GM20000 (cell line): ENCODE measurements at places on chromosomes 11 and 22.
A peak's percentile ranks its signal among the peaks of the same experiment; 100 is the strongest.

DNA sequence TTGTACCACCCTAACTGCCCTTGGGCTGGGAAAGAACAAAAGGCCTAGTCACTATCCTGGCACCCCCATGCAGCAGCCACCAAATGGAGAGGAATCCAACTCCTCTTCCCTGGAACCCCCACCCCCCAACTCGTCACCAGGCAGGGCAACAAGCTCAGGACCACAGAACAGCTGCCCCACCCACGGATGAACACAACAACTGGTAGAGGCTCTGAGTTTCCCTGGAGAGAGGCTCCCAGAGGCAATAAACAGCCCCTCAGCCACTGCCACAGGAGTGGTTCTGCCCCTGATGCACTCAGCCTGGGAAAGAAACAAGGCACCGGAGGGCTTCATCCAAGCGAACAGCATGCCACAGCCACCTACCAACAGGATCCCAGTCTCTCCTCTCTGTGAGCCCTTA, 778.4 kb upstream of the FAT3 start:
- no peak for DNase-seq

GRCh38 chr11:27255447-27255828, 107.6 kb downstream of the CCDC34 start:
- DNase-seq = no peak

DNA sequence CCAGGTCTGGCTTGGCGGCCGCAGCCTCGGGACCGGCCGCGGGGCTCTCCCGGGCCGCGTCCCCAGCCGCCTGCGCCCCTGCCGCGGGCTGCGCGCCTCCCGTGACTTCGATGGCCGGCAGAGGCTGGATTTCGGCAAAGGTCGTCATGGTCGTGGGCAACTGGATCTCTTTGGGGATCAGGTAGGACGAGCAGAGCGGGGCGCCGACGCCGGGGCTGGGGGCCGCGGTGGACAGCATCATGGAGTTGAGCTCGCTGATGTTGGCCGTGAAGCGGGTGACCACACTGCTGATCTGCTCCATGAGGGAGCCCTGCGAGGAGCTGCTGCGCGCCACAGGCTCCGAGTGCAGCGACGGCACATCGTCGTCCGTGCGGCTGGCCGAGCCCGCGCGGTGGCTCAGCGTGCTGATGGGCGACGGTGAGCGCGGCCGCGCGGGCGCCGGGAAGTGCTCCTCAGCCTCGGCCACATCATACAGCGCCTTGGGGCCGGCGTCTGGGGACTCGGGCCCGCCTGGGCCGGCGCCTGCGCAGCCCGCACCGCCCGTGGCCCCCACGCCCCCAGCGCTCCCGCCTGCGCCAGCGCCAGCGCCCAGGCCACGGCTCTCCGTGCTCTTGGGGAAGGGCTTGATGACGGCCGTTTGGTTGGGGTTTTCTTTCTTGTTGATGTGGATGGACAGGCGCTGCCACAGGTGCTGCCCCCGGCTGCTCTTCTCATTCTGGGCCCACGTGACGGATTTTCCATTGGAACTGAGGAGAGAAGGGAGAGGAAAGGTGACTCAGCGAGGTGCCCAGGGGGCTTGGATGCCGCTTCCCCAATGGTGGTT, 171.4 kb upstream of the CTSC start:
- peak; percentile 64 for DNase-seq

DNA sequence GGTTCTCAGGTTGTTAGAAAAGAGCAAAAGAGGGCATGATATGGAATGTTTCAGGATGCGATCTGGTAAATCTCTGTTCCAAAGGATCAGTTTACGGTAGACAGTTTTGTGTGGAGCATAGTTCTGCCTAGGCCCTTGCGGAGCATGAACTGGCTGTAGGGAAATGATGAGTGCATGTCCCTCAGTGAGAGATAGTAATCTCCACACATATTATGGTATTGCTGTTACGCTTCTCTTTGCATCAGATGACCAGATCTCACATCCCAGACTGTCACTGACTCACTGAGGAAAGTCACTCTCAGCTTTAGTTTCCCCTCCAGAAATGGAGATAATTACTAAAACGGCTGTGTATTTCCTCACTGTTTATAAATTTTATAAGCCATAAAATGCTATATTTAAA, 836.0 kb downstream of the JRKL start:
- no peak for DNase-seq

DNA sequence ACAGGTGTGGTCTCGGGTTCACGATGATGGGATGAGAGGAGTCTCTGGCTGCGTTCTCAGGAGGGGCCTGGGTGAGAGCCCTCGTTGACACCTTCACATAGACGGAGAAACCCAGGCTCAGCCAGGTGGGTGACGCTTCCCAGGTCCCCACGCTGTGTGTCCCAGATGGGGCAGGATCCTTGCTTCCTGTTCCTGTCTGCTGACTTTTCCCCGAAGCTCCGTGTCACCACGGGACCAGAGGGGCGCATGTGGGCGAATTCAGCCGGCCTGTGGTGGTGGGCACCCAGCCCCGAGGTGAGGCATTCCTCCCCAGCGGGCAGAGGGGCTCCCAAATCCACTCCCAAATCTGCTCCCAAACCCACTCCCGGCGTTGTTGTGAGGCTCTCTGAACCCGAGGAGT, 732.8 kb downstream of the BRD1 start:
- no peak for DNase-seq

GRCh38 chr11:115611343-115611742, 107.1 kb upstream of the CADM1 start:
- no peak for DNase-seq

- DNase-seq = no peak
These were observed 3.6 kb downstream of the PACS1 start for GRCh38 chr11:66073669-66074068.

DNA sequence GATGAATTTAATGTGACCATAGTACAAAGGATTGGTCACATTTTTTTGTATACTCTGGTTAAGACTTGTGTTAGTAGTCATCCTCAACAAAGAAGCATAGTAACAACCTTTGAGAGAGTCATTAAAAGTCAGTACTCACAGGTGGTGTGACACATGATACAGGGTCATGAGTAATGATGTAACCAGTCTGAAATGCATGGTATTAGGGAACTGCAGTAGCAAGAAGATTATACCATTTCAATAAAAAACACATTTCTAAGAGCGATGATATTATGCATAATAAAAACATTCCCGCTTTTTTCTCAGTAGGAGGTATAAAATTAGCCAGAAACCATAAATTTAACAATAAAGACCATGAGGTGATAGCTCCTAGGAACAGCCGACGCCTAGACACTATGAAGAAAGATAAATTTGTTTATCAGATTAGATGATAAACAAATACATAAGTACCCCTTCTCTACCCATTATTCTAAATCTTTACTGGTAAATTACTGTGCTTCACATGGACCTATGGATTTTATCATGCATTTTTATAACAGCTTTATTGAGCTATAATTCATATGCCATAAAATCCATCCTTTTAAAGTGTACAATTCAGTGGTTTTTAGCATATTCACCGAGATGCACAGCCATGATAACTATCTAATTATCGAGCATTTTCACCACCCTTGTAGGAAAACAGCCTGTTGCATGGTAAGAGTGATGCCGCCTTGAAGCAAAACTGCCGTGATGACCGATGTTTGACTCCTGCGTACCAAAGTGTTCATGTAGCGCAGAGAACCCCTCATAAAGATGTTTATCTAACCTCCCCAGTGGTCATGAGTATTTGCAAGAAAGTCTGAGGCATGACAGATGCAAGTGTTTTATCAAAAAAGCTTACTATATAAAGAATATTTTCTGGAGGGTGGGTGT, 41.8 kb downstream of the TMPRSS5 start:
- DNase-seq = no peak

- no peak for DNase-seq
These were observed 25.3 kb upstream of the DDX17 start for GRCh38 chr22:38531251-38531938.

DNA sequence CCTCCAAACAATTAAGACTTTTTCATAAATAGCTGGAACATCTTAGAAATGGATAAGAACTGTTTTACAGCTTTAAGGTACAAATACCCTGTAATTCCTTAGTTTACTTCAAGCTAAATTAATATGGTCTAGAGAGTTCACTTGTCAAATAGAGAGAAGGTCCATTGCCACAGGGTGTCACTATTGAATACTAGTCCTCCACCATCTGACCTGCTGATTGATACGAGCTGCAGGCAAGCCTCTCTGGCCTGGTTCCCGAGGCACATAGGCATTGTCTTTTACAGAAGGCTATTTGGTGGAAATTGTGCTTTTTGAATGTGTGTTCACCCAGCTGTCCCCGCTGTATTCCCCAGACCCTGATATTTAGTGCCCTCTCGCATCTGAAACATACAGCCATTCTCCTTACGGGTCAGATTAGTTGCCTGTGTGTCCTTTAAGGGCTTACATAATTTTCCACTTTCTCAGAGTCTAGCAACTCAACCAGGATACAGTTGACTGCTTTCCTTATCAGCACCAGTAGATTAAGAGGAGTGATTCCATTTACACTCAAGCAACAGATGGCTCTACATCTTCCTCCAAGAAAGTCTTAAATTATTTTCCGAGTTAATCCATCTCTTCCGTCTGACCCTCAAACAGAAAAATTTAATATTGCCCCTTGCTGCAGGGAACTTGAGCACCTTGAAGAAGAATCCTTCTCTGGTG, 788.8 kb upstream of the FAT3 start:
- DNase-seq = no peak

GRCh38 chr22:42685941-42686653, 34.6 kb downstream of the A4GALT start:
- no peak for DNase-seq

DNA sequence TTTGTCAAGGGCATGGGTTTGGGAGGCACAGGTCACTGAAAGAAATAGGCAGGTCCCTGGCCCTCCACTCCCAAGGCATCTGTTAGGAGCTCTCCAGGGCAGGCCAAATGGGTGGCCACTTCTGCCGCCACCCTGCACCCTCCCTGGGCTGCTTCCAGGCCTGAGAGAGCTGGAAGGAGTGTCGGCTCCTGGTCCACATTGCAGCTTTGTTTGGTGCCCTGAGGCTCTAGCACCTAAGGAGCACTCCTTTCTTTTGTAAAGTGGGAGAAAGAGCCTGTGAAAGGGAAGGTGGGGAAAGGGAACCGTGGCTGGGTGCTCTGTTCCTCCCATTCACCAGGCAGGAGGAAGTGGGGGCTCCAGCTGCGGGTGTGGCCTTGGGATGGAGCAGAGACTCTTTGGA, 12.3 kb upstream of the FGF4 start:
- DNase-seq = no peak

GRCh38 chr11:129998107-129998506, 4.5 kb downstream of the PRDM10 start:
- no peak for DNase-seq

DNA sequence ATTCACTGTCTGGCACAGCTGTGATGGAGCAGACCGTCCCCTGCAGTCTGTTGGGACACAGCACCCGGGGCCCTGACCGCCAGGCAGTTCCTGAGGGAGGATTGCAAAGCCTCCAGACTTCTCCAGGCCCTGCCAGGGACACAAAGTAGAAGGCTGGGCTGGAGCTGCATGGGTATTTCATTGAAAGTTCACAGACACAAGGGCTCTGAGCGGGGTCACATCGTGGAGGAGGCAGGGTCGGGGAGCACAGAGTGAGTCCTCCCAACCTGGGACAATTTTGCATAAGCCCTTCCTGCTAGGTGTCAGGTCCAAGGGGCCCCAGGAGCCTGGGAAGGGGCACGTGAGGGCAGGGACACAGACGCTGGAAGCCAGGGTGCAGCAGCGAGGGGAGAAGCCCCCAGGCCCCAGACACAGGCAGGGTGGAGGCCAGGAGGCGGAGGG, 15.7 kb downstream of the IFITM10 start:
- no peak for DNase-seq

- DNase-seq = no peak
These were observed 7.6 kb downstream of the AMOTL1 start for GRCh38 chr11:94775567-94776327.

- no peak for DNase-seq
These were observed 33.8 kb downstream of the MYEOV start for GRCh38 chr11:69327741-69328191.

GRCh38 chr11:16999116-16999515, 15.1 kb downstream of the PLEKHA7 start:
- no peak for DNase-seq

- no peak for DNase-seq
These were observed 26.1 kb upstream of the KRTAP5-6 start for GRCh38 chr11:1670905-1671371.

DNA sequence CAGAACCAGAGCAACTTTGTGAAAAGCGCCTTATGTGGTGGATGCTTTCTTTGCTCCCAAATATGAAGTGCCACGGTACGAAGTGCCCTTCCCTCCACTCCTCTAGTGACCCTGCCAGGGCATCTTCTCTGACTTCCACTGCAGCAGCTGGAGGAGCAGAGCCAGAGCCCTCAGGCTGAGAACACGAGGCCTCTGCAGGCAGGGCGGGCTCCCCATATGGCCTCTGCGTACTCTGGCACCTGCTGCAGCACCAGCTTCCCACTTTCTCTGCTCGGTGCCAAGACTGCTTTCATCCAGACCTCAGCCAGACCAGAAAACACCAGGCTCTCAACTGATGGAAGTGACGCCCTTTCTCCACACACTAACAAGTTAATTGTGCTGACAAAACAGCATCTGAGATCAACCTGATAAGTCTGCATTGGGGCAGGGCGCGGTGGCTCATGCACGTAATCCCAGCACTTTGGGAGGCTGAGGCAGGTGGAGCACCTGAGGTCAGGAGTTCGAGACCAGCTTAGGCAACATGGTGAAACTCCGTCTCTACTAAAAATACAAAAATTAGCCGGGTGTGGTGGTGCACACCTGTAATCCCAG, 12.8 kb downstream of the UFD1 start:
- DNase-seq = no peak

DNA sequence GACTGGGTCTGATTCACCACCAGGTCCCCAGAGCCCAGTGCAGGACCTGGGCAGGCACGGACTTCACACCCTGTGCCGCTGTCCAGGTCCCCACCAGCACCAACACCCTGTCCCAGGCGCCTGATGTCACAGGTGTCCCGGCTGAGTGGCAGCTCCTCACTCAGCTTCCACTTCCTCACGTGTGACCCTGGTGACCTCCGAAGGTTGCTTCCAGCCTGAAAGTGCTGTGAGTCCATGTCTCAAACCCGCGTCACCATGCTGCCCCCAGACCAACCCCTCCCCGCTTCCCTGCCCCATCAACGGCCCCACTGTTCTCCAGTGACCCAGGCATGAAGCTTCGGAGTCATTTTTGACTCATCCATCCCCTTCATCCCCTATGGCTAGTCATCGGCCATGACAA, 25.7 kb upstream of the PICK1 start:
- no peak for DNase-seq

DNA sequence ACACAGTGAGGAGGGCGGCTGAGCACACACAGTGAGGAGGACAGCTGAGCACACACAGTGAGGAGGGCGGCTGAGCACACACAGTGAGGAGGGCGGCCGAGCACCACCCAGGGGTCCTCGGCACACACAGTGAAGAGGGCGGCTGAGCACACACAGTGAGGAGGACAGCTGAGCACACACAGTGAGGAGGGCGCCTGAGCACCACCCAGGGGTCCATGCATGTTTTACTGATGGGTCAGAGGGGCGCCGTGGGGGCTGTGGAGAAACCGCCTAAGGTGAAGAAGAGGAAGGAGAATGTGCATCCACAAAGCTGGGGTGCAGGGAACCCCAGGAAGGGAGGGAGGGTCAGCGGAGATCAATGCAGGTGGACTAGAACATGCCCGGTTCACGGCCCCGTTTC, 461.8 kb downstream of the BRD1 start:
- DNase-seq = no peak

- DNase-seq = no peak
These were observed 10.6 kb upstream of the RELT start for GRCh38 chr11:73365352-73366264.
